Stimulated activated CD8-positive, alpha-beta memory T cell treated with anti-CD3 and anti-CD28 coated beads, Interleukin-15, amount 100 ng/mL, for 4 hours (primary cell): ENCODE measurements at places on chromosomes 6 and 20.

DNA sequence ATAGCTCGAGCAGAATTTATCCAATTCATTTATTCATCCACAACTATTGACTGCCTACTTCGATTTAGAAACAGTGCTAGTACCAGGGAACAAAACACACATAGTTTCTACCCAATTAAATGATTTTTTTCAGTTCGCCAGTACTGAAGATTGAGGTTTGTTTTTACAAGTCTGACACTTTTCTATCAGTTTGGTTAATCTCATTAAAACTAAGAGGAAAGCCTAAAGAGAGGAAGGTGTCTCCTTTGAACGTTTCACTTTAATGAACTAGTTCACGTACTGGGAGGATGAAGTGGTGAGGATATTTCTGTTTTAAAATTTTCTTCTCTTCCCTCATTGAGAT lies 570 bp upstream of the ANKS1A start:
- DNase-seq: no peak

DNA sequence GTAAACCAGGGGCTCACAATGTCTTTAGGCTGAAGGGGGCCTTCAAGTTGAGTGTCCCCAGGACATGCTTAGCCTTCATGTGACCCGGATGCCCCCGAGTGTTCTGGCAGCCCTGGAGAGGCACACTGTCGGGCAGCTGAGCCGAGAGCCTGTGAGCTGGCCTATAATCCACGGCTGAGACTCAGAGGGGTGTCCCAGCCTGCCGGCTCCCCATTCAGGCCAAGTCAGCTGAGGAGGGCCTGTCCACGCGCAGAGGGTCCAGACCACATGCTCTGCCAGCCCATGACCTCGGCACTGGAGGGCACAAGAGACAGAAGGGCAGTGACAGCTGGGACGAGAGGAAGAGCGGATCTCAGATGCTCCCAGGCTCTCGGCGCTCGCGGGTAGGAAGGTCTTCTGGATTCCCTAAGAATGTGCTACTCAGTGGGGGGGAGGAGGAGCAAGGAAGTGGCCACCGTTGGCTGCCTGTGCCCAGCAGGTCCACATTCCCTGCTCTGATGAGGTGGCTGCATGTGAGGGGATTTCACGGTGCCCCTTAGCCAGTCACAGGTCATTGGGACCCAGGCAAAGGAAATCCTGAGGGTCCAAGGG lies 224.7 kb downstream of the NRN1 start:
- DNase-seq: no peak

DNA sequence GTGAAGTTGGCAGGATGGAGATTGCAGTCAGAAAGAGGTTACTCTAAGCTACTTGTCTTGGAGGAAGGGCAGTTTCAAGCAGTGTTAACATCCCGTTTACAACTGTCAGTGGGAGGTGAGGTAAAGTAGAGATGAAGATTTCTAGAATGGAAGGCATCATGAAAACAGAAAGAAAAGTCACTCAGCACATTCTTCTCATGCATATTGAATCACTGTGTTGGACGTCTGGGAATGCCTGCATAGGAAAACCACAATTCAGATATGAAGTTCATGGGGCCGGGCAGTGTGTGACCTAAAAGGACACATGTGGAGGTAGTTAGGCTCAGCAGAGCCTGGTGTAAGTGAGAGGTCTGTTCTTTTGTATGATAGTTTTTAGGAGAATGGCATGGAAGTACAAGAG lies 73.5 kb upstream of the LAMP5 start:
- DNase-seq: no peak

- DNase-seq: no peak
These were observed 19.4 kb downstream of the TGM2 start for GRCh38 chr20:38145729-38146075.

- DNase-seq: no peak
These were observed 12.0 kb upstream of the CCDC170 start for GRCh38 chr6:151481786-151482185.

- DNase-seq: no peak
These were observed 71.8 kb upstream of the KHDRBS2 start for GRCh38 chr6:62357835-62358234.

DNA sequence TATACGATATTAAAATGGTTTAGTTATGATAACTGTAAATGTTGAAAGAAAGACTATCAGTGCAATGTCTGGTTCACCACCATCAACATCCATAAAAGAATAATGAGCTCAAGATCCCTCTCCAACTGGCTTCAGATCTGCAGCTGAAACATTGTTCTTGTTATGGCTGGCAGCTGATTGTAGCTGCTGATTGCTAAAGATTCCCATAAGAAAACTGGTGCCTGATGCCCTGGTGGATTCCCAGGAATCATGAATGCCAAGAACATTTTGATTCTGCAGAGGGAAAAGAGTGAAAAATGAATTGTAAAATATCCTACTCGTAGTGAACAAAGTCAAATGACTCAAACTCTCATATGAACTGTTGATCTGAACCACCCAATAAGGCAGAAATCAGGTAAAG lies 1160.2 kb downstream of the EPHA7 start:
- no peak for DNase-seq

- DNase-seq: no peak
These were observed 110.5 kb upstream of the MTHFD1L start for GRCh38 chr6:150755042-150755441.

DNA sequence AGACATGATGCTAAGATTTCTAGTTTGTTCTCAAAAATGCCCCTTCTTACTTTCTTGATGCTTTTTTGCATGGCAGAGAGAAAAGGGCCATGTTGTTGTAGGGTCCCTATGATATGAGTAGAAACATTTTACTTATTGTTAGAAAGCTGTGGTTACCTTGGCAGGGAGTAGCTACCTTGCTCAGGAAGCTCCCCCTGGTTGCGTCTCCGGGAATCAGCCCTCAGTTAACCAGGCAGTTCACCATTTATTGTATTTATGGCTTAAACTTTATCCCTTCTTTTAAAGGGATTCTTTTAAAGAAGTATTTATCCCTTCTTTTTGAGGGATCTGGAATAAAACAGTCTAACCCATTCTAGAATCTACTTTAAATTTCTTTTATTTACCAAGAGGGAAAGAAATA lies 113.9 kb upstream of the PROKR2 start:
- DNase-seq: no peak

DNA sequence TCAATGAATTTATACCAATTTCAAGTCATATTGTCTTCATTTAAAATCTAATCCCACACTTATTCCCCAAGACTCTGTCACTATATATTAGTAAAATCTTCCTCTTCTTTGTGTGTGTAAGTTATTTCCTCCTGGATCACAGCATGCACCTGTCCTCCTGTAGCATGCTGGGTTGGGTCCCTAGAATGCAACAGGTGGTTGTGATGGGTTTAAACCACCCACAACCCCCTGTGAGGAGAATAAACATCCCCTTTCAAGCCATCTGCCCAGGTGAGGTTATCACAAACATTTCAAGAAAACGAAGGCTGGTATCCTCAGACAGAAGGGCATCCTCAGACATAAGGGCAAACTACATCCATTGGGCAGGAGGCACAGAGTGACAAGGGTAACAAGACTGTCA lies 26.4 kb downstream of the DZANK1 start:
- DNase-seq: no peak

DNA sequence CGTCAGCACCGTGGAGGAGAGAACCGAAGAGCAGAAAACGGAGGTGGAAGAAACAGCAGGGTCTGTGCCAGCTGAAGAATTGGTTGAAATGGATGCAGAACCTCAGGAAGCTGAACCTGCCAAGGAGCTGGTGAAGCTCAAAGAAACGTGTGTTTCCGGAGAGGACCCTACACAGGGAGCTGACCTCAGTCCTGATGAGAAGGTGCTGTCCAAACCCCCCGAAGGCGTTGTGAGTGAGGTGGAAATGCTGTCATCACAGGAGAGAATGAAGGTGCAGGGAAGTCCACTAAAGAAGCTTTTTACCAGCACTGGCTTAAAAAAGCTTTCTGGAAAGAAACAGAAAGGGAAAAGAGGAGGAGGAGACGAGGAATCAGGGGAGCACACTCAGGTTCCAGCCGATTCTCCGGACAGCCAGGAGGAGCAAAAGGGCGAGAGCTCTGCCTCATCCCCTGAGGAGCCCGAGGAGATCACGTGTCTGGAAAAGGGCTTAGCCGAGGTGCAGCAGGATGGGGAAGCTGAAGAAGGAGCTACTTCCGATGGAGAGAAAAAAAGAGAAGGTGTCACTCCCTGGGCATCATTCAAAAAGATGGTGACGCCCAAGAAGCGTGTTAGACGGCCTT lies 41.6 kb downstream of the ZBTB2 start:
- DNase-seq: no peak
